Activated effector memory CD4-positive, alpha-beta T cell treated with anti-CD3 and anti-CD28 coated beads, Interleukin-2, amount 50 U/mL, for 16 hours (primary cell): ENCODE measurements at places on chromosomes 6 and 20.

- peak; percentile 91 for DNase-seq
These were observed 57.9 kb upstream of the MAP7 start for GRCh38 chr6:136607932-136608772.

DNA sequence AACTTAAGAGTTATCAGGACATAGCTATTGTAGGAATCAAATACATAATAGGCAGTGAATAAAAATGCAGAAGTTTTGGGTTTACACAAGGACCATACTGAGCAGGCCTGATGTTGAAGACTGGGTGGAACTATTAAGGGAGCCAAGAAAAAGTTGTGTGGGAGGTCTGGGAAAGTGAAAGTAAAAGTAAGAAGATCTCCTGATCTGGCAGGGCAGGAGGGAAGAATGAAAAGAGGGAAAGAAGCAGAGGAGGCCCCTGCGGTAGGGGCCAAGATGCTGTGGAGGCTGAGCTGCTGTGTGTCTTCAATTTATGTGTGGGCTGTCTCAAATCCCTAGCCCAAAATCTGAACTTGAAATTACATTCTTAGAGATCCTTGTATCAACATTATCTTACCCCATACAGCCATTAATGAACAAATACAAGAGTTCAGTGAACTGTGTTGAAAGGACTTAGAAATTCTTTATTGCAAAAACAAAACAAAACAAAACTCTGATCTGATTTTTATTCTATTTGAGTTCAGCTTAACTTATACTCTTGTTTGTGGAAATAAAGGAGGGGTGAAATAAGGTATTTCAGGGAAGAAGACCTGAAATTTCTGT lies 1183.8 kb downstream of the HACE1 start:
- no peak for DNase-seq

- DNase-seq: no peak
These were observed 188.1 kb downstream of the UBE3D start for GRCh38 chr6:82877213-82878195.

GRCh38 chr20:8656335-8656734 lies 412.6 kb upstream of the PLCB4 start:
- no peak for DNase-seq

GRCh38 chr6:72955666-72956065 lies 269.6 kb downstream of the KHDC1L start:
- no peak for DNase-seq

- no peak for DNase-seq
These were observed 58.4 kb downstream of the SYTL3 start for GRCh38 chr6:158708239-158708638.

DNA sequence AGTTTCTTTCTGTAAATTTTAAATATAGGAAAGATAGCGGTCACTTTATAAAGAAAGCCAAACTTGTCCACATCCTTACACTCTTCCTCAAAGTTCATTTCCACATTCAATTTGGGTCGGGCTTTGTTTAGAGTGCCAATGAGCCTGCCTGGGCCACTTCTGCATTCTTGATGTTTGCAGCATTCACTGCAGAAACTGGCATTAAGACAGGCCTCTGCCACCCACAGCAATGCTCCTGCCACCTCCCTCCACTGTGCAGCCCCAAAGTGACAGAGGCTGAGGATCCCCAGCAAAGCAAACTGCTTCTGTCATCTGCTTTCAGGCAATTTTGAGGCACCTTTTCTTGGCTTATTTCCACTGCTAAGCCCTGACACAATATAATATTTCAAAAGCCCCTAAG lies 61.2 kb downstream of the TNFAIP3 start:
- DNase-seq: peak; percentile 68

DNA sequence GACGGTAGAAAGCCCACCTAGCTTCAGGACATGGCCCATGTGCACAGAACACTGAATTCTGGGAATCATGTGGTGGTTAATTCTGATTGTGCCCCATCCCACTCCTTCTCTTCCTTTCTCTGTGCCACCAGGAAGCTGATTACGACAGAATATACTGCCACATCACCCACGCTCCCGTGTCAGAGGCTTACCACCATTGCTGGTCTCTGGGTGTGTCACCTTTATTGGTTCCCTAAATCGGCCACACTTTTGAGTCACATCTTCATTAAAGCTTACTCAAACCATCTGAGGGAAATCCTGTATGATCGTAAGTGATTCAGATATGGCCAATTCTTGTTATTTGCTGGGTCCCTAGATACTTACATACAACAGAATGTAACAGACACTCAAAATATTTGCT lies 3.1 kb downstream of the TRMT6 start:
- peak; percentile 68 for DNase-seq

- no peak for DNase-seq
These were observed 262.0 kb downstream of the HIVEP2 start for GRCh38 chr6:142682985-142683384.

- no peak for DNase-seq
These were observed 1.1 kb downstream of the FANCE start for GRCh38 chr6:35453236-35453635.

- DNase-seq: no peak
These were observed 691 bp downstream of the SYNDIG1 start for GRCh38 chr20:24469894-24470745.

DNA sequence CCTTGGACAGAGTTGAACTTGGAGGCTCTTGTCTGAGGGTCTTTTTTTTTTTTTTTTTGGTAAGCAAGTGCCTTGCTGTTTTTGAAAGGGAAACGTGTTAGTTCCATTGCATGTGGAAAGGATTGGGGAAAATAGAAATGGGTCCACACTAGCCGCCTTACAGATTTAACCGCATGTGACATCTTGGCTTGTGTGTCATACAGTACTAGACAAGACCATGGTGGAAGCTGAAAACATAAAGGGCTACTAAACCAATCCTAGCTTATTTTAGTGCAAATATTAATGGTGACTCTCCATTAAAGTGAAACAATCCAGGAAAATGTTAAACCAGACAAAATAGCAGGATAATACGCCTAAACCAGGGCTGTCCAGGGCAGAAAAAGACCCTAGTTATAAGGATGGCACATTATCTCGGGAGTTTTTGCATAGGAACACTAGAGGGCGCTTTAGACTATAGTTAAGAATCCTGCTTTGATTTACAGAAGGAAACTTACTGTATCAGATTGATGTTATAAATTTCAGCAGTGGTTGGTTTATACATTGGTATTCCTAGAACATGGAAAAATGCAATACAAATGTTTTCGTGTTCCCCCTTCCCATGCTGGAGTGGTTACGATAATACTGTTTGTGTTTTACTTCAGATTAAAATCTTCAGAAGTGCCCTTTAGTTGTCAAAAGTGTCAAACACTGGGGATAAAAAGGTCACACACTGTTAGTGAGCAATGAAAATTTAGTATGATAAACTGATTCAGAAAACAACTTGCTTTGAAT lies 59.8 kb upstream of the DEK start:
- DNase-seq: no peak

GRCh38 chr6:160102956-160103824 lies 18.4 kb upstream of the SLC22A1 start:
- DNase-seq: no peak

DNA sequence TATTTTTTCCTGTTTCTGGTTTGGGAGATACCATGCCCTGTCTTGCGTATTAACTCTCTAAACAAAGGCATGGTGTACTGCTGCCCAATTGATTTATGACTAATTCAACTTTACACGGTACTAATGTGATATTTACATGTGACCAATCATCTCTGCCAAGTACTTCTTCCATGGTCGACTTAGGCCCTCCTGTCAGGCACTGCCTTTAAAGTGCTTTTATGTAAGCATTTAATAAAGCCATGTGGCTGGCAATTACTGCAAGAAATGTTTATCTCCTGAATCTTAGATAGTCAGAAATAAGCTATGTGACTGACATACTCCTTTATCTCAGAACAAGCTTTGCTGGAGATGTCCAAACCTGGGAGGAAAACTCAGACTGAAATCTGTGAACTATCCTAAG lies 323.4 kb downstream of the BTBD3 start:
- no peak for DNase-seq

GRCh38 chr6:149608381-149608982 lies 40.0 kb downstream of the KATNA1 start:
- no peak for DNase-seq

- DNase-seq: no peak
These were observed 6.8 kb downstream of the SNAP91 start for GRCh38 chr6:83702077-83702476.

- DNase-seq: no peak
These were observed 354.4 kb downstream of the FRK start for GRCh38 chr6:115706324-115706723.

GRCh38 chr6:137119196-137120104 lies 54.0 kb downstream of the IL22RA2 start:
- DNase-seq: no peak

DNA sequence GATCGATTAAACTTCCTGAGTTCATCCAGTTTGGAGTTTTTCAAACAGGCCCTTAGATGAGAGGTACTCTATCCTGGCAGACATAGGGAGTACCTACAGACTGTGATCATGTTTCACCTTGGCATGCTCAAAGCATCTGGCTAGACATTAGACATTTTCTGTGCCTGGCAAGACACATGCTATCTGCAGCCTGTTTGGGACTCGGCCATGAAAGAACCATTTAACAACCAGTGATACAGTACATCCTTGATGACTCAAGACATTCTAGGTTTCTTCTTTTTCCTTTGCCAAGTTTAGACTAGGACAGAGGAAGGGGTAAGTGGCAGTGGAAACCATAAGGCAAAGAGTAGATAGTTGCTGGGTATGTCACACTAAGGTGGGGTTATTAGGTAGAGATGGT lies 15.4 kb upstream of the PAQR8 start:
- no peak for DNase-seq

DNA sequence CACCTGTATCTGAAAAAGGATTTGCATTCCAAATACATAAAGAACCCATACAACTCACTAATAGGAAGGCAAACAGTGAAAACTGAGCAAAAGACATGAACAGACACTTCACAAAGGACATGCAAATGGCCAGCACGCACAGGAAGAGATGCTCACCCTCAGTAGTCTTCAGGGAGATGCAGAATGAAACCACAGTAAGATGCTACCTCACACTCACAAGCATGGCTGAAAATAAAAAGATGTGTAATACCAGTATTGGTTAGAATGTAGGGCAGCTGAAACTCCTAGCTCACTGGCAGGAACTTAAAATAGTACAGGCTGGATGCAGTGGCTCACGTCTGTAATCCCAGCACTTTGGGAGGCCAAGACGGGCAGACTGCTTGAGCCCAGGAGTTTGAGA lies 64.6 kb downstream of the SNX5 start:
- DNase-seq: no peak

DNA sequence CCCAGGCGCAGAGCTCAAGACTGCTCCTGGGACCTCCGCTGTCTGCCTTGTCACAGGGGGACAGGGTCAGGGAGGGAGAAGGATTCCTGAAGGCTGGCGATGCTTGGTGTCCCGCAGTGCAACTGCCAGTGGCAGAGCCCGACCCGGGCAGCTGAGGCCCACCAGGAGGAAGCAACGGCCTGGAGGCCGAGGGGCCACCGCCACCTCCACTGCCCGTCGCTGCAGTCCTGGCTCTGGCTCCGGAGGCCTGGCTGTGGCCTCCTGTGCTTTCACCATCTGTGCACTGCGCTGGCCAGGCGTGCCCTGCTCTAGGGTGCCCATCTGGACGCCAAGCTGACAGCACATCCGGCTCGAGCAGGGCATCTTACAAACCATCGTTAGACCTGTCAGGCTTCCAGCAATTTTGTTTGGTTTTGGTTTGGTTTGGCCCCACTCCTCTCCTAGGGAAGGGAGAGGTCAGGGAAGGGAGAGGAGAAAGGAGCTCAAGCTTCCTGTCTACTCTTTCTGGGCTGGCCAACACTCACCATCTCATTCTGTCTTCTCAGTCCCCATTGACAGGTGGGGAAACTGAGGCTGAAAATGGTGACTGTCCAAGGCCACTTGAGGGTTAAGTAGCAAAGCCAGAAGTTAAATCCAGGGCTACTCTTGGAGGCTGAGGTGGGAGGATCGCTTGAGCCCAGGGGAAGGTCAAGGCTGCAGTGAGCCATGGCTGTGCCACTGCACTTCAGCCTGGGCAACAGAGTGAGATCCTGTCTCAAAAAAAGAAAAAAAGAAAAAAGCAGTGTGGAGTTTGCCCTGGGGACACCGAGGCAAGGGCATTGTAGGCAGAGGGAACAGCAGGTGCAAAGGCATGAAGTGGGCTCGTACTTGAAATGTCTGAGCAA lies 37.7 kb upstream of the NOL4L start:
- no peak for DNase-seq

DNA sequence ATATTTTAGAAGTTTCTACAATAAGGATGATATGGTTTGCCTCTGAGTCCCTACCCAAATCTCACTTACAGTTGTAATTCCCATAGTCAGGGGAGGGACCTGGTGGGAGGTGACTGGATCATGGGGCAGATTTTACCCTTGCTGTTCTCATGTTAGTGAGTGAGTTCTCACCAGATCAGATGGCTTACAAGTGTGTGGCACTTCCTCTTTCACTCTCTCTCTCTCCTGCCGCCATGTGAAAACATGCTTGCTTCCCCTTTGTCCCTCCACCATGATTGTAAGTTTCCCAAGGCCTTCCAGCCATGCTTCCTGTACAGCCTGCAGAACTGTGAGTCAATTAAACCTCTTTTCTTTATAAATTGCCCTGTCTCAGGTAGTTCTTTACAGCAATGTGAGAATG lies 527.5 kb upstream of the ID4 start:
- no peak for DNase-seq

GRCh38 chr20:36441416-36441815 lies 99.9 kb upstream of the MYL9 start:
- DNase-seq: no peak

- no peak for DNase-seq
These were observed 88.9 kb downstream of the COL12A1 start for GRCh38 chr6:75116946-75117345.

GRCh38 chr6:29531668-29532067 lies 27.9 kb downstream of the UBD start:
- no peak for DNase-seq

DNA sequence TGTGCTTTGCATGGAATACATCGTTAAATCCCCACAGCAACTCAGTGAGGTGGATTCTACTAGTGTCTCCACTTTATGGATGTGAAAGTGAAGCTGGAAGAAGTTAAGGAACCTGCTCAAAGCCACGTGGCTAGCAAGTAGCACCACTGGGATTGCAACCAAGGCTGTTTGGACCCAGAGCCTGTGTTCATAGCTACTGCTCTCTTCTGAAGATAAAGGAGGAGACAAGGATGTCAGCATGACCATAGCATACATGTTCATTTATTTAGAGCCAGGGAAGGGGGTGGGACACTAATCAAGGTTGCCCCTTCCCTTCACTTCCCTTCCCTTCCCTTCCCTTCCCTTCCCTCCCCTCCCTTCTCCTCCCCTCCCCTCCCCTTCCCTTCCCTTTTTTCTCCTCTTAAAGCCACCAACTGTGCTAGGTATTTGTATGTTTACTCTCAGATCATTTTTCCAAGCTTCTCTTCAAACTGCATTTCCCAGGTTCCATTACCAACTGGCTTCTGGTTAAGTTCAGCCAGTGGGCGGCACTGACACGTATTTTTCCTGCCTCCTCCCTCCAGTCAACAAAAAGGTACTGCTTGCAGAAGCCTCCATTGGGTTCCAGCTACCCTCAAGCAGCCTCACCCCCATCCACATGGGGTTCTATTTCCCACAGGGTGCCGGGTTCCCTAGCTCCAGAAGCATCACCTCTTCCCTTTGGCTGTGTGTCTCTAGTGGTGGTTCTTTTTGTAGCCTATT lies 134.9 kb downstream of the BCAS1 start:
- no peak for DNase-seq

- DNase-seq: no peak
These were observed 6.0 kb downstream of the TCF21 start for GRCh38 chr6:133894795-133895358.

- no peak for DNase-seq
These were observed 421.9 kb downstream of the PREX1 start for GRCh38 chr20:48405909-48406308.

- no peak for DNase-seq
These were observed 1067.5 kb upstream of the MAP3K7 start for GRCh38 chr6:91654357-91654756.
